ENCODE measurements at places on chromosomes 2 and 18. TPM values are rescaled to one million over a fixed set of nuclear protein-coding genes. Genes with fewer than 3 reads are reported as not detected.

The SCN9A gene
- 1.3 TPM for total RNA-seq

The CNDP1 gene
- total RNA-seq, result not detected

The MFSD2B gene
- total RNA-seq, result under 0.01 TPM

The GALNT3 gene
- 61.1 TPM for total RNA-seq

The WNT10A gene
- 0.53 TPM for total RNA-seq

The KCNF1 gene
- 2.5 TPM for total RNA-seq

The CNTNAP5 gene
- total RNA-seq, result not detected

The RAPH1 gene
- total RNA-seq, result 12.5 TPM

The CYS1 gene
- total RNA-seq, result 3.5 TPM

The TUBB6 gene
- 1,295 TPM for total RNA-seq

The IL1RL2 gene
- 4.7 TPM for total RNA-seq

The ALPG gene
- not detected for total RNA-seq

The CAPN14 gene
- 0.17 TPM for total RNA-seq

The IGFBP5 gene
- 0.07 TPM for total RNA-seq

The BCL11A gene
- 12.7 TPM for total RNA-seq

The SIX2 gene
- total RNA-seq, result not detected

The GNAL gene
- total RNA-seq, result 40.8 TPM

The IL36G gene
- not detected for total RNA-seq

The PLEK gene
- not detected for total RNA-seq

The TNS1 gene
- total RNA-seq, result 0.24 TPM

All from mammary epithelial cell (primary cell).